ENCODE measurements at places on chromosomes 12 and 14.
A peak's percentile ranks its signal among the peaks of the same experiment; 100 is the strongest.

GRCh38 chr12:3182426-3182825, 105.2 kb downstream of the TSPAN9 start:
- no peak for DNase-seq

- DNase-seq, result no peak
Observed at GRCh38 chr12:64612843-64613242, 2.5 kb downstream of the RASSF3 start.

- DNase-seq, result no peak
Observed at GRCh38 chr12:64670919-64671639, 60.8 kb downstream of the RASSF3 start.

GRCh38 chr14:101968186-101968585, 3.8 kb downstream of the DYNC1H1 start:
- no peak for DNase-seq

DNA sequence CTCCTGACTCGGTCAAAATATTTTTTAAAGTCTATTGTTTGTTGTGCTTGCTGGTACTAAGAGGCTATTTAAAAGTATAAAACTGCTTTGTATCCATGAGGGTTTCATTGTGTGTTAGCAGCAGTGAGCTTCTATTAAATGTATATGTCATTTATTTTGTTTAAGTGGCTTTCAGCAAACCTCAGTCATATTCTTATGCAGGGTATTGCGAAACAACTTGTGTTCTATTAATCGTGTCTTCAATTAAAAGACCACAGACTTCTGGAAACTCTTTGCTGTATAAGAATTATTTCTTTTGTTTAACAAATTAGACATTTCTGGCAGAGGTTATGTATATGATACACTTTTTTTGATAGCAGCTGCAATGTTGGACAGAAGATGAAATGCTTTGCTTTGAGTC, 6.5 kb downstream of the IAPP start:
- no peak for DNase-seq

DNA sequence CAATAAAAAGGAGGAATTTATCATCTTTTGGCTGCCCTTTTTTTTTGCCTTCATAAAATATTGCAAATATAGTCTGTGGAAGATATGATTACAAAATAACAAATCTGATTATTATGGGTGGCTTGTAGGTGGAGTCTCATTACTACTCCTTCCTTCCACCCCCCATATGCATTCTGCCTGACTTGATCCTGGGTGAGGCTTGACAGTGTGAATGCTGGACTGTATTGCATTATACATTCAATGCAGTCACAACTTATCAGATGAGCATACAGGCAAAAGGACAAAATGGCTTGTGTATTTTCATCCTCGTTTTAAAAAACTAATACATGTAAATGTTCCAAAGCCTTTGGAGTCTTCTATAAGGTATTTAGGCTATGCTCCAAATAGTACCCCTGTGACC, 186.3 kb downstream of the ANO4 start:
- no peak for DNase-seq

GRCh38 chr12:40525054-40525453, 167.2 kb upstream of the CNTN1 start:
- DNase-seq, result no peak

DNA sequence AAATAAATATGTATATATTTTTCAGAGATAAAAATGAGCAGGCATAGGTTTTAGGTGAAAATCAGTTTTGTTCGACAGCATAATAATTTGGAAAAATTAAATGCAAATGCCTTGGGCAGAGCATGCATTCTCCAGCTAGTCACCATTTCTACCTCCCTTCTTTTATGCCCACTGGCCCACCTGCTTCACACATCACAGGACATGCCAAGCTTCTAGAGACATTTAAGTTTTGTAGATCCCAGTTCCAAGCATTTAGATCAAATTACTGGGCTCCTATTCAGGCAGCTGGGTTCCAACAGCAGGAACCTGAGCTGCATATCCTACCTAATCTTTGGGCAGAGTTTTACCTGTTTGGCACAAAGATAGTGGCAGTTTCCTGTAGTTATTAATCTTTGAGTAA, 67.6 kb upstream of the SLC38A4 start:
- no peak for DNase-seq

GRCh38 chr14:42322531-42323284, 716.0 kb downstream of the LRFN5 start:
- DNase-seq, result no peak

DNA sequence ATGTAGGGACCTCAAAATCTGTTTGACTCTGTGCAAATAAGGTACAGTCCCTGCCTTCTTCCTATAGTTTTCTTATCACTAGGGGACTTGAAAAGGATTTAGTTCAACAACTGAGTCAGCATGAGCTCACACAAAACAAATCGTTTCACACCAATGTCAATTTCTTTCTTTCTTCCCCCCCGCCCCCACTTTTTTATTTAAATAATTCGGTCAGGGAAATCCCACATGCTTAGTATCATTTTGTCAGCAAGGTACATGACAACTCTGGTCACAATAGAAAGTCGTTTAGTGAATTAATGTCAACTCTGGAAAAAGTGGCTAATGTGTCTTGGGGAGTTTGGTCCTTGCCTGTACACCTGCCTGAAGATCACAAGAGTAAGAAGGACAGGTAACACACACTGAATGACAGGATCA, 232.2 kb upstream of the PLEKHG7 start:
- no peak for DNase-seq

DNA sequence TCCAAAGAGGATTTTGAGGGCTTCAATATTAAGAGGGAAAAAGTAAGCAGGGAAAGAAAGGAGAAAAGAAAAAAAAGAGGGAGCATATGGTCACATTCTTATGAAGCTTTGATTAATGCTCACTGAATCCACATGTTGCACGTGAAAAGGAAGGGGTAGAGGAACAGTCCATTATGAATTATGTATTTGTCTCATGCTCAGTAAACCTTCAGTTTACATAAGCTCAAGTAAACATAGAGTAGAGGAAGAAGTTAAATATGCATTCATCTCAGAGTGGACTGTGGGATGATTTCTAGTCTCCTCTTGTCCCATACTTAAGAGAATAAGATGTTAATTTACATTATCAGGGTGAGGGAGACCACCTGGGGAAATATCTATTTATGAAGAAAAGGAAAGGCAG, 334.5 kb downstream of the IPO8 start:
- peak; percentile 8 for DNase-seq

DNA sequence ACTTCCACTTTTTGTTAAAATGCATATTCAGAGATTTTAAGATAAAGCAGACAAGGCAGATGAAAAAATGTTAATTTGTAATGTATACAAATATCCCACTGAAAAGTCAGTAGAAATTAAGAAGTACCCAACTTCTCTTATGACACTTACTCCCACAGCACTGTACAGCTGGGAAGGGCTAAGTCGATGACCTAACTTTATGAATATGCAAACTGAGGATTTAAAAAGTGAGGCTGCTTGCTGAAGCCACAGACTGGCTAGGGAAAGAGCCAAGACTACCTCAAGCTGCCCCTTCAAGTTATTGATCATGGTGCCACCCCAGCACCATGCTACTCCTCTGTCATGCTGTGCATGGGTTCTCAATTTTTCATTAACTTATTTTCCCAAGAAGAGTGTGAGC, 17.0 kb downstream of the PPM1H start:
- no peak for DNase-seq

- no peak for DNase-seq
Observed at GRCh38 chr12:66320996-66321395, 18.7 kb downstream of the HELB start.

GRCh38 chr12:73124480-73124879, 852.3 kb downstream of the TRHDE start:
- no peak for DNase-seq

Measured in NCI-H510A treated with DMSO at 0.1 percent for 48 hours (cell line).